ENCODE measurements at places on chromosomes 1 and 21.

DNA sequence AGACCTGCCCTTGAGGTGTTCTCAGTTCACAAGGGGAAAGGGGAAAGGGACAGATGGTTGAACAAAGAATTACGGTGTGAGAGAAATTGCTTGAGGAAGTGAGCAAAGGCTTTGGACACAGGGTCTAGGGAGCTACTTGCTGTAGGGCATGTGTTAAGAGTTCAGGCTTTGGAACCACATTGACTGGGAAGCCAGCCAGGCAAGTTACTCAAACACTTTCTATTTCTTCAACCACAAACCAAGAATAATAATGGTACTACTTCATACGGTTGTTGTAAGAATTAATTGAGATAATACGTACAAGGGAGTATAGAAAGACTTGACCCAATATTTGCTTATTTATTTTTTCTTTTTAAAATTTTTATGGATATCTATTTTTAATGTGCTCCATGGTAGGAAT, 26.6 kb downstream of the AK4 start:
- no peak for DNase-seq

GRCh38 chr1:15231714-15232201, 15.3 kb upstream of the FHAD1 start:
- no peak for DNase-seq

DNA sequence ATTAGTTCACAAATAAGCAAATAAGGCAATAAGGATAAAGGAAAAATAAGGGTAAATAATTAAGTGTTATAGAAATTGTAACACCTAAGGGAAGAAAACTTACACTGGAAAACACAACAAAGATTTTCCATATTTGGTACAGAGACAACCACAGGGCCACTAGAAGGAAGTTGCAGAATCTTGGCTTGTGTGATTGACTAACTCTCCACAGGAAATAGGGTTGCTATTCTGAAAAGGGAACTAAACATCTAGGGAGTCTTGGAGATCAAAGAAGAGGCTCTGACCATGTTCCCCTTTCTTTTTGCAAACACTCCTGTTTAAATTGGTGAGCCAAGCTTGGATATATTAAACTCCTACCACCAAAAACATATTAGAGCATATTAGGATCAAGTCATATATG, 59.1 kb downstream of the APCS start:
- DNase-seq: no peak

DNA sequence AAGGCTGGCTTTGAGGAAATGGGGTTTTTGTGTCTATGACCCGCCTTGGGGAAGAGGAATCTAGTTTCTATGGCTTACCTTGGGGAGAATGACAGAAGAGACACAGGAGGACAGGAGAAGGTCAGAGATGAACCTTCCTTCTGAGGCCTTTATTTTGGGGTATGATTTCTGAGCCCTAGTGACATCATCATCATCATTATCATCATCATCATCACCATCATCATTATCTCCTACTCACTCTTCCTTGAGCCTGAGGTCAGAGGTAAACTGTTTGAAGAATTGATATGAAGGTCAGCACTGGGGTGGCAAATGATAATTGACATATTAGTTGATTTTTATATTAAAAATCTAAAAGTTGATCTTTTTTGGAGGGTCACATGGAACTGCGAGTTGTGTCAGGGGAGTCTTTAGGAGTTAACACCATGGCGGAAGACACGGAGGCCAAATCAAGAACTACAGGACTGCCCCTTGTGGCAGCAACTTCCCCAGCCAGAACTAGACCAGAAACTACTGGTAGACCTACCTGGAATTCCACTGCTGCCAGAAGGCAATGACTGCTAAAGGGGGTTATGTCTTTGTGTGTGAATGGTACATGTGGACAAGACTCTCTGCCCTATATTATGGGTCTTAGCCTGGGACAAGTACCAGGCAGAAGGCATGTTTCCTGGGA, 49.8 kb upstream of the WLS start:
- DNase-seq: no peak

DNA sequence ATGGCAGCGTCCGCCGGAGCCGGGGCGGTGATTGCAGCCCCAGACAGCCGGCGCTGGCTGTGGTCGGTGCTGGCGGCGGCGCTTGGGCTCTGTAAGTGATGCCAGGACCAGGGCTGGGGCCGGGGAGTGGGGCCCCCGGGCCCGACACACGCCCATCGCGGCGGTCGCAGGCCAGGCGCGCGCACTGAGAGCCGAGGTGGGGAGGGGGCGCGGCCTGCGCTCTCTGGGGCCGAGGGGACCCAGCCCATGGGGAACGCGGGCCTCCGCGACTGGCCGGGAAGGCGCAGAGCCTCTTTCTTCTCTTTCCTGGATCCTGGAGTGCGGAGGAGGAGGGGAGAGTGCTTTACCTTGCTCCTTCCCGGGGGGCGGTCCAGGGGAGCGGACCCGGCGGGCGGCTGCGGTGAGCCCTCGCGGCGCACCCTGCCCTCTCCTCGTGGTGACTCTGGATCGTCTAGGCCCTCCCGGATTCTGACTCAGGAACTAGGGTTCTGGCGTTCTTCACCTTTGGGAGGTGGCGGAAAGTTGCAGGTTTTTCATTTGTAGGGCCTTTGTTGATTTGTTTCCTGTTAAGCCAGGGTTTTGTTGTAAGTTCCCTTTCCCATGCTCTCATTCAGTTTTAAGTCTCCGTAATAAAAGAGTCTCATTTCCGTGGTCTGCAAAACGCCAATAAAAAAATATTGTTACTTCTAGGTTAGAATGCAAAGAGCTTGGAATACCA, 529 bp downstream of the MPZL1 start:
- no peak for DNase-seq

DNA sequence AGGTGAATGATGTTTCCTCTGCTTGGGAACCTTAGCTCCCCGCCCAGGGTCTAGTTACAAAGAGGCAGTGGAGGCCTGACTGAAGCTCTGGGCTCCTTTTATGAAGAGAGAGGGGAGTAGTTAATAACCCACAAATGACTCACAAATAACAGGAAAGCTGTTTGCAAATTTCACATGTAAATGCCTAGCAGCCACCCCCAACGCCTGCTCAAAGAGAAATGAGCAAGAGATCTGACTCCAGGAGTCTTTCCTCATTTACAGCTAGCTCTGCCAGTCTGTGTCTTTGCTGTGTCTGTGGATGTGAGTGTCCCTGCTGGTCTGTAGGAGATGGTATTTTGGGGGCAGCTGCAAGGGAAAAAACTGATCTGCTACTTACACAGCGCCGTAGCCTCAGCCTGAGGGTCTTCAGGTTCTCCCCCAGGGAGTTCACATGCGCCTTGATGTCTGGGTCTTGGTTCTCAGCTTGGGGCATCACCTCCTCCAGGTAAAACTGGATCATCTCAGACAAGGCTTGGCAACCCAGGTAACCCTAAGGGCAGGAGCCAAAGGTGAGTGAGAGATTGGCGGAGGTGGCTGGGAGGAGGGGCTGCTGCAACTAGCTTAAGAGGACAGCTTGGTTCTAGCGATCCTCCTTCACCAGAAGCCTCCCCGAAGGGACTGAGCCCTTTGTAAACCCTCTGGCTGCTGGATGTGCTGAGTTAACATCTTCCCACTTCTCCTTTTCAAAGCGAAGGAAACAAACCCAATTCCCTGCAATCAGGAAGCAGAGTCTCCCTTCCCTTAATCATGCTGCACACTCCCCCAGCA, at the start of gene IL19:
Gene IL19 (plus strand): TSS at position 243 of the 807 bp plus-strand sequence. CDS start 65,890 bp downstream, outside the sequence.
- DNase-seq: no peak

GRCh38 chr1:111347026-111347425, 56.4 kb downstream of the CHIA start:
- peak; percentile 15 for DNase-seq

- DNase-seq: no peak
Measured at GRCh38 chr1:200379940-200380588, 29.8 kb downstream of the ZNF281 start.

DNA sequence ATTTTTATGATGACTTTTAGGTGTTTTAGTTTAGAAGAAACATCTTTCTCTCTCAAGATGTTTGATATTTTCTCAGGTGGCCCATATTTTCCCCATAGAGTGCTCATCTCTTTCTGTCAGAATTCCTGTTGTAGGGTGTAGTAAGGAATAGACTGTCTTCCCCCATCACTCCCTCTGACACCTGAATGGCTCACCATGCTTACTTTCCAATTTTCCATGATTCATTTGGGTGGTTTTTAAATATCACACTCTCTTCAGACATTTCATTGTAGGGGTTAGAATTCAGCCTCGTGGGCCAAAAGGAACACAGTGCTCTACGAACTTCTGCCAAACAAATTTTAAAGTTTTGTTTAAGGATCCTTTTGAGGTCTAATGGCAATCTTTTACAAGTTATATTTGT, 24.0 kb downstream of the GIPC2 start:
- no peak for DNase-seq

- DNase-seq: peak; percentile 89
Measured at GRCh38 chr1:86774305-86775295, 70.2 kb downstream of the SH3GLB1 start.

DNA sequence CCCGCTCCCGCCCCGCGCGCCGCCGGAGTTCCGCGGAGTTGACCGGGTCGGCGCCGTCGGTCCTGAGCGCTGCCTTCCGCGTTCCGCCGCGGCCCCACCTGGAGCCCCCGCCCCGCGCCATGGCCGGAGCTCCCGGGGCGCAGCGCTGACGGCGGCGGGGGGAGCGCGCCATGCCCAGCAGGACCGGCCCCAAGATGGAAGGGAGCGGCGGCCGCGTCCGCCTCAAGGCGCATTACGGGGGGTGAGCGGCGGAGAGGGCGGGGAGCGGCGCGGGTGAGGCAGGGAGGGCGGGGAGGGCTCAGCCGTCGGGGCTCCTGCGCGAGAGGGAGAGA, 216 bp downstream of the PRKCZ start:
- no peak for DNase-seq

GRCh38 chr1:169731446-169731845, 2.4 kb downstream of the SELE start:
- DNase-seq: no peak

- no peak for DNase-seq
Measured at GRCh38 chr1:161799792-161800191, 33.7 kb downstream of the ATF6 start.

- DNase-seq: no peak
Measured at GRCh38 chr1:214546886-214547641, 4.3 kb downstream of the PTPN14 start.

- no peak for DNase-seq
Measured at GRCh38 chr1:221778535-221779142, 36.8 kb upstream of the DUSP10 start.

GRCh38 chr1:244447024-244447423, 4.7 kb downstream of the ADSS2 start:
- DNase-seq: no peak

DNA sequence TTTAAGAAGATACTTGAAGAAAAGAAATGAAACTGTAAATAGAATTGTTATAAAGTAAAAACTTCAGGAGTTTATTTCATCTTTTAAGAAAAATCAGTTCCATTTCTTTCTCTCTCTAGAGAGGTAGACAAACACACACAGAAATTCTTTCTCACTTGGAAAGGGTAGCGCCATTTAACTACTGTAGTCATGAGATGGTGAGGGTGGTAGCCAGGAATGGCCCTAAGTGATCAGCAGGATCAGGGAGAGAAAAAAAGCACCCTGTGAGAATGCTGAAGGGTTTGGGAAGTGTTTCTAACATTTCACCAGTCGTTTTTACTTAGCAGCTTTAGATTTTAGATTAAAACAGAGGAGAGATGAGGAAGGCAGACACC, 205.7 kb upstream of the RUNX1 start:
- DNase-seq: no peak

DNA sequence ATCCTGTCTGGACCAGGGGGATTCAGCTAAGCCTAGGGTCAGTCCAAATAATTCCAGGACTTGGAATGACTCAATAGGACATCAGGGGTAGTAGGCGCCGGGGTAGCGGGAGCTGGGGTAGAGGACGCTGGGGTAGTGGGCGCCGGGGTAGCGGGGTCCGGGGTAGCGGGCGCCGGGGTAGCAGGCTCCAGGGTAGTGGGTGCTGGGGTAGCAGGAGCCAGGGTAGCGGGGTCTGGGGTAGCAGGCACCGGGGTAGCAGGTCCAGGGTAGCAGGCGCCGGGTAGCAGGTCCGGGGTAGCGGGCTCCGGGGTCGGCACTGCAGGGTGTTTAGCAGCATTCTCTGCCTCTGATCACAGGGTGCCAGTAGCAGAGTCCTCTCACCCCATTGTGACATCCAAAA, 248.9 kb downstream of the KCNJ6 start:
- no peak for DNase-seq

DNA sequence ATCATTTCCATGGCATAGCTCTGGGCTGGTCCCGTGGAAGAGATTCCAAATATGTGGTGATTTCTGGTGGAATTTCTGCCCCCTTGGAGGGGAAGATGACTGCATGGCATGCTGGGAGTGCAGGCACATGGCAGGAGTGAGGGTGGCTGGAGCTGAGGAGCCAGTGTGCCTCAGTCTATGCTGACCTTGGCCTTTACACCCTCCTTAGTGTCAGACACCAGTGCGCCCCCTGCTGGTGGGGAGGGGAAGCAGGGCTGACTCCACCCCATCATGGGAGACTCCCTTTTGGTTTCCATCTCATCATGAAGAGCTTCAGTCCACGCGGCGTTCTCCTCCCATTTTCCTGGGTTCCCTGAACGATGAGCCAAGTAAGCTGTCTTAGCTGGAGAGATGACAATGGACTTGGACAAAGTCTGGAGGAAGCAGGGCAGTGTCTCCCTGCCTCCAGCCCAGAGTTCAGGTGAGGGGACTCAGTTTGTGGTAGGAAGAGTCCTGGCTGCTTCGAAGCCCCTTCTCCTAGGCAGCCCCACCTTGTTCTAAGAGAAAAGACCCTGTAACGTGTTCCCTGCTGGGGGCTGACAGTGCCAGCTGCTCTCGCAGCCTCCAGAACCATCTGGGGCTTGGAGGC, 10.3 kb downstream of the ALX3 start:
- DNase-seq: no peak

GRCh38 chr1:30146448-30146847, 576.9 kb downstream of the MATN1 start:
- DNase-seq: no peak

GRCh38 chr1:188247255-188247654, 1418.5 kb downstream of the PLA2G4A start:
- DNase-seq: no peak

DNA sequence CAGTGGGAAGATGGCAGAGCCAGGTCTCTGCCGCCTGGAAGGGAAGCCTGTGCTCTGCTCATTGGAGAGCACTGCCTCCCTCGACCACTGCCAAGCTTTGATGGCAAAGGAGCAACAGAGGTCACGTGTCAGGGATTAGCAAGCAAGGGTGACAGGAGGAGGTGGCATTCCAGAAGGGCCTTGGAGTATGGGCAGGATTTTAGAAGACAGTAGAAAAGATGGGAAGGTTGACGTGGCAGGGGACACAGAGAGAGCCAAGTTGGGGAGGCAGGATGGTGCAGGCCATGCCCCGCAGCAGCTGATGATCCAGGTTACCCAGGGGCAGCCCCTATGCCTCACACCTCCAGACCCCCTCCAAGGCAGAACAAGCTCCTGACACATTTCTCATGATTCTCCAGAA, 21.9 kb upstream of the LBR start:
- DNase-seq: no peak

Data from NCI-H524 treated with DMSO at 0.1 percent for 48 hours (cell line).